Cardiac septum (tissue), 1 donor: ENCODE measurements at places on chromosomes 4 and X. TPM values are rescaled to one million over a fixed set of nuclear protein-coding genes. Genes with fewer than 3 reads are reported as not detected.

DNA sequence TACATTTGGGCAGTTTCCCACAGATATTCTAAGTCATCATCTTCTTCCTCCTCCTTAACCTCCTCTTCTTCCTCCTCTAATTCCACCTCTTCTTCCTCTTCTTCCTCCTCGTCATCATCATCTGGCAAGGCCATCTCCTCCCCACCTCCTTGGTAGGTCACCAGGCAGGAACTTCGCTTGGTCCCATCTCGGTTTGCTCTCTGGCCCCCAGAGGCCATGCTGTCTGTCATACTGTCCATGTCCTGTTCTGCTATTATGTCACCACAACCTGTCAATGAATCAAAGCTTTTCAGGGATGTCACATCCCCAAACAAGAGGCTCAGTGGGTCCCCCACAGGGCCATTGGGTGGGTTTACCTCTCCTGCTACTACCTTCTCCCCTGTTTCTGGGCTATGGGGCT lies 13.5 kb downstream of the AMER1 start:
- DNase-seq, result peak; percentile 61

DNA sequence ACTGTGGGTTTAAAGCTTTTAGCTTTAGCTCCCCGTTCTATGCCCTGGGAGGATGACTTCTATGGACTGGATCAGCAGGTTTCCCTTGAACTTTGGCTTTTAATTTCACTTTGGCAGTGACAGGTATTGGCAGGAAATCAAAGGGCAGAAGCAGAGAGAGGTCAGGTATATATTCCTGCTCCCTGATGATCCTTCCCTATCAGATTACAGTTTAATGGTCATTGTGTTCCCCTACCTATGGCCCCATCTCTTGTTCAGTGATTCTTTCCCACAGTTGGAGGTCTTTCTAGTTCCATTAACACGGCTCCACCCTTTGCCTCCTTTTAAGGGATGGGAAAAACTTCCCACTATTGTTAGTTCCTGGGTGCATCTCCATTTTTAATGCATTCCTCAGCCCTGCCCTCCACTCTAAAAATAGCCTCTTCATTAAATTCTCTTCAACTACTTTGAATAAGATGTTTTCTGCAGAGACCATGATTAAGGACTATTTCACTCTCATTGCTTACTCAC lies 107.8 kb upstream of the TMEM47 start:
- DNase-seq, result no peak

Gene MAGEA1
- total RNA-seq, result not detected

GRCh38 chrX:8237718-8238117 lies 66.7 kb upstream of the VCX2 start:
- DNase-seq, result no peak

- DNase-seq, result no peak
These were observed 1.0 kb upstream of the MECP2 start for GRCh38 chrX:154098551-154098950.

DNA sequence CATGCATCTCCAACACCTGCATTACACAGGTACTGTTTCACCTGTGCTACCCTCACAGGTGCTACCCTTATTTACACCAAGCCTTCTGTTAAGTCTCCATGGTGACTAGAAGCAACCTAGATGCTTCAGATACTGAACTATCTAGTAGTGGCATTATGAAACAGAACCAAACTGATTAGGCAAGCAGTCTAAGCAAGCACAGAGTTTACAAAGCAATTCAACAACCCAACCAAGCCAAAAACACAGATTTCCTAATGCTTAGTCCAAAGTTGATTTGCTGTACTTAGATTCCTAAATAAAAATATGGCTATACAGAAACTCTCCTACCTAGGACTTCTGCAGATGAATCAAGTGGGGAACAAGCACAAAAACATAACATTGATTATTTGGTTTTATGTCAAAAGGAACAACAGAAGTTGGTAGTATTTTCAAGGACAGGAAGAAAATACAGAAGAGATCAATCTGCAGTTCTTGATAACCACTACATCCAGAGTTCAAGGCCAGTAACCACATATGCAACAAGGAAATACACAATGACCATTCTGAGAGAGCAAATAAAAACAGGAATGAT lies 3.2 kb downstream of the TAPT1 start:
- no peak for DNase-seq

DNA sequence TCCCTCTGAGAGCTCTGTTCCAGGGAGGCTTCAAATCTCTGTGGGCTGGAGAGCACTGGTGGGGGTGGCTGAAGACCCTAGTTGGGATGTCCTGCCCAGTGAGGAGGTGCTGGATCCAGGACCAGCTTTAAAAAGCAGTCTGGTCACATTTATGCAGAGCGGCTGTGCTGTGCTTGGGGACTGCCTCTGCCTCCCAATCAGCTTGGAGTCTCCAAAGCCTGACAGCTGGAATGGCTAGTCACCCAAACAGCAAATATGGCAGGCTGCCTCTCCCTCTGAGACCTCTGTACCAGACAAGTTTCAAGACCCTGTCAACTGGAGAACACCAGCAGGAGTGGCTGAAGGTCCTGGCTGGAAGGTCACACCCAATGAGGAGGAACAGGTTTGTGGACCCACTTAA lies 848.1 kb upstream of the DIAPH2 start:
- DNase-seq, result no peak

DNA sequence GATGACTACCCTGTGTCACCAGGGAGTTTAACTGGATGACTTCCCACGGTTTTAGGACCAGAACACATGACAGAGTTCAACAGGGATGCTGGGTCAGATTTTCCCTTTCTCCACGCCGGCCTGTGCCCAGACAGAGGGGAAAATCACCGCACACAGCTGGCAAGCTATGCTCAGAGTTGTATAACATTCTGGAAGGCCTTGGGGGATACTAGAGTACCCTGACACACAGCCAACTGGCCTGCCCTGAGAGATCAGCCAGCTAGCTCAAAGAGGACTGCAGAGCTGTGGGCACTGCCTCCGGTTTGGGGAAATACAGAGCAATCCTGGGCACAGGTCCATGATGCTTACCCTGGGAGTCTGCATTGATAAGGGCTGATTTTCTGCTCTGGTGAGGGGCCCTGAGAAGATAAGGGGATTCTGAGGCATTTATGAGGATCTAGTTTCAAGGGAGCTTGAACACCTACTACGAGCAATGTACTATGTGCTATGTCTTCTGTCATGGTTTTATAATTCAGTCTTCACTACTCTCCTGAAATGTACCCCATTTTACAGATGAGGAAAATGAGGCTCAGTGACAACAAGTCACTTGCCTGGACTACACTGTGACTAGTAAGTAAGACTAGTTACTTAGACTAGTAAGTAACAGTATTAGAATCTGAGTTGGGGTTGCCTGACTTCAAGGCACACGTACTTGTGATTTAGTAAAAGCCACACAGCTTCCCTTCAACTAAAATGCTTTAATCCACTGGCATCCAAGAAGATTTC lies 14.7 kb downstream of the C4orf54 start:
- DNase-seq, result no peak

GRCh38 chr4:176323511-176324160 lies 3.9 kb downstream of the SPCS3 start:
- DNase-seq, result no peak

Gene SHROOM2
- total RNA-seq, result 0.92 TPM

DNA sequence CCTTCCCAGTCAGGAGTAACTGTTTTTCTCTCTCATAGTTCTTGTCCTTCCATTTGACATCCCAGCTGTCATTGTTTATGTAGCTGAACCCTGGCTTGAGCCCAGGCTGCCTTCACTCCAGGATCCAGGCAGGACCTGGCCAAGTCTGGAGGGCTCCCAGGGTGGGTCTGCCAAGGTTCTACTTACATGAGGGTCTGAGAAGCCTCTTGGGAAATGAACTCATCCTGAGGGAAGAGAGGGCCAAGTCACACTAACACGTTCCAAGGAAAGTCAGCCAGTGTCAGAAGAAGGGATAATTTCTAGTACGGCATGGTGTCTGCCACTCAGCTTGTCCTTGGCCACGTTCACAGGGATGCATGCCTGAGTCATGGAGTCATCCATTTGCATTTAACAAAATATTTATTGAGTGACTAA lies 54.8 kb upstream of the SRD5A3 start:
- no peak for DNase-seq

Gene PHOX2B
- not detected for total RNA-seq

- no peak for DNase-seq
These were observed 66.3 kb upstream of the TRIM2 start for GRCh38 chr4:153137677-153138630.

DNA sequence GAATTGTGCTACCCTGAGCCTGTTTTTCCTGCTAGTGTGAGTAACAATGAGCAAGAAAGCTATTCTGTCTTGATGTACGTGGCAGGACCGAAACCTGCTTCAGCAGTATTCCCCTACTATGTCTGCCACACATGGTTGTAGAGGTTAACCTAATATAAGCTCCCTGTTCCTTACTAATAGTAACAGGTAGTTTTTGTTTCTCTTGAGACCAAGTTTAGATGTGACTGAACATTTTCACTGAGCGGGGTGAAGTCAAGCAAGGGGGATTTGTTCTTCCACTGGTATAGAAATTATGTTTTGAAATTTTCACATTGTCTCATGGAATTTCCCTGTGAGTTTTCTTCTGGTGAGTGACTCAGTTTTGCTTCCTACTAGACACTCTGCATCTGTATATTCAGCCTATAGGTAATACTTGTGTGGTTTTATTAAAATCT lies 37.3 kb downstream of the RRAGB start:
- DNase-seq, result no peak

Gene BMPR1B
- total RNA-seq, result 1.5 TPM

- no peak for DNase-seq
These were observed 29.8 kb downstream of the DCAF8L2 start for GRCh38 chrX:27619975-27620374.

DNA sequence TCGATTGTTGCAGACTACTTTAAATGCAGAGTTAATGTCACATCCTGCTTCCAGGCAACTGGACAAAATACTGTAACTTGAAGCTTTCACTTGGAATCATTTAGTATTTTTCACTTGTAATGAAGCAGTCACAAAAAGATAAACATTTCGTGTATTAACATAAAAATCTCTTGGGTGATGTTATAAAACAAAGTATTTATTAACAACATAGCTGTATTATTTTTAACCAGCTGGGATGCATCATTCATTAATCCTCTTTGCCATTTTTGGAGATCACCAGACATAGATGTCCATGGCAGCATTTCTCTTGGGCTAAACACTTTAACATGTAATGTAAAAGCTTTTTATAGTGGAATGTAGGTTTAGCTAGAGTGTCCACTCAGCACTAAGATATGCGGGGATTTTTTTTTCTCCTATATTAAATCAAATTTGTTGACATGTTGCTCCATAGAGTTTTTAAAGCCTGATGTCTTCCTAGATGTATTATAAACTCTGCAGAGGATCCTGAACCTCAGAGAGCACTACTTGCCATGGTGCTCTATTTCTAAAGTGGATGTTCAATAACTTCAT lies 193.7 kb upstream of the SPANXN4 start:
- no peak for DNase-seq

Gene GAGE13
- not detected for total RNA-seq
